Left ventricle myocardium inferior (tissue), 1 donor: ENCODE measurements at places on chromosomes 2 and 18. TPM values are rescaled to one million over a fixed set of nuclear protein-coding genes. Genes with fewer than 3 reads are reported as not detected.

Gene DRC1
- not detected for total RNA-seq

GRCh38 chr2:188663301-188663700 is 310.9 kb upstream of the COL3A1 start:
- DNase-seq = no peak

- no peak for DNase-seq
Observed at GRCh38 chr18:57951999-57952774, 91.8 kb upstream of the NEDD4L start.

DNA sequence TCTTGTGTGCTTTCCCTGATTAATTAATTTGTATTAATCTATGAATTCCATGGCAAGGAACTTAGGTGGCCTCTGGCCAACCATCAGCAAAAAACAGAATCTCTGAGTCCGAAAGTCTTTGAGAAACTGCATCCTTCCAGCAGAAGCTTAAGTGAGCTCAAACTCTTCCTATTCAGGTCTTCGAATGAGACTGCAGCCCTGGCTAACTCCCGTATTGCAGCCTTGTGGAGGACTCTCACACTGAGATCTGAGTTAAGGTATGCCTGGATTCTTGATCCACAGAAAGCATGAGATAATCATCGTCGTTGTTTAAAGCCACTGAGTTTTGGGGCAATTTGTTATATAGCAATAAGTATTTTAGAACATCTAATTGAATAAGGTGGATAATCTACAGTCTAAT is 1143.9 kb upstream of the NXPH2 start:
- no peak for DNase-seq

Gene GLI2
- total RNA-seq = 2.4 TPM

- DNase-seq = no peak
Observed at GRCh38 chr18:65352186-65352585, 398.6 kb upstream of the CDH7 start.

DNA sequence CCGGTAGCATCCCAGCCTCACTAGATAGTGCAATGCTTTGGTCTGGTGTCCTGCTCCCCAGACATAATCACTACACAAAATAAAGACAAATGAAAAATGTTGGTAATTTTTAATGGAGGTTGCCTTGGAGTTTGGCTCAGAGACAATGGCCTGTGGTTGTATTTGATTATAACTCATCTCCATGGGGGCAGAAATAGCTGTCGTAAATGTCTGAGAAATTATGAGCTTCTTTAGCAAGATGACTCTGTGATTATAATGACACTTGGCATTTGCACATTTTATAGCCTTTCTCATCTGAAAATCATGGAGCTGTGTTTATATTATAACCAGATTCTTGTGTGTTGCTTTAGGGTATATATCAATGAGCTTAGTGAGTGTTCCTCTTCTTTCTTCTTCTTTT is 1779.7 kb upstream of the CELF4 start:
- no peak for DNase-seq
